IMR-90 (cell line): ENCODE measurements at places on chromosomes 11 and 22. TPM values are rescaled to one million over a fixed set of nuclear protein-coding genes. Genes with fewer than 3 reads are reported as not detected.

The CHADL gene
- 0.18 and 0.28 TPM in 2 replicates for total RNA-seq

GRCh38 chr11:14643697-14644225 is at the start of gene PDE3B:
PDE3B (plus strand) TSS chr11:14643804; CDS start chr11:14644076, 272 bp downstream.
- DNase-seq: peak; percentile 27

The MOV10L1 gene
- 0.72 and 0.83 TPM in 2 replicates for total RNA-seq

DNA sequence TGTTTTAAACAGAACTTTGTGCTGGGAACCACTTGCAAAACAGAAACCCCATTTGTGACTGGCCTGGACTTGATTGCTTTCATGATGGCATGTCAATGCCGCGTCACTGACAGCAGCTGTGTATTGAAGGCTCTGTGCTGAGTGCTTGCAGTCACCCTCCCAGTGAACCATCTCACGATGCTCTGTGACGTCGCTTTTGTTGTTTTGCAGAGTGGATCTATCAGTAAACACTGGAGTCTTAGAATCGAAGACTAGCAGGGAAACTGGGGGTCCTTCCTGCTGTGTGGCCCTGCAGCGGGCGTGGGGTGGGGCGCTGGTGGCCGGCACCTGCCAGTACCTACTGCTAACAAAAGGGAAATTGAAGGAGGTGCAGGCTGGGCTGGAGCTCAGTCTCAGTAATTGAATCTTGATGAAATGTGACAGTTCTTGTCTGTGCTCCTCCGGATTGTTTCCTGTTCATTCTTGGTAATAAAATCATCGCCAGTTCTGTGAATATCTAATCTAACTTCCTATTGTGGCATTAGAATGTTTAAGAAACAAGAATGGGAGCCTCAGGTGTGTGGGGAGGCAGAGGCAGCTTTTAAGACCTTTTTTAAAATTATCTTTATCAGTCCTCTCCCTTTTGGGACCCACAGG is 50.5 kb upstream of the PARVG start:
- DNase-seq: peak; percentile 17

The KRTAP5-7 gene
- not detected in 2 replicates for total RNA-seq

- DNase-seq: no peak
These were observed 4.6 kb downstream of the CECR2 start for GRCh38 chr22:17373855-17374254.

DNA sequence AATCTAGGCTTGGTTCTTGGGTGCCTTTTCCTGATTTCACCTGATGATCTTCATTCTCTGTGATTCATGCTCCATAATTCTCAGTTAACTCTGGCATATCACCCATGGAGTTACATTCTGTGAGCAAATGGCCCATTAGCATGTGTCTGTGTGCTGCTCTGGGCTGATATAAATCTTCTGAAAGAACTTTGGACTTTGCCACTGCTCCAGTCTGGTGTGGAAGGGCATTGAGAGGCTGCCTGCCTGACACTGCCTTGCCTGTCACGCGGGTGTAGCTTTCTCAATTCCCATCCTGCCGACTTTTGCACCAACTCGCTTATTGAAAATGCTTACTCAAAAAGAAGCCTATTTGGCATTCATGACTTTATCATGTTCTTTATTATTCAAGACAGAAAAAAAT is 42.2 kb downstream of the FAT3 start:
- DNase-seq: no peak

The MS4A12 gene
- not detected in 2 replicates for total RNA-seq

DNA sequence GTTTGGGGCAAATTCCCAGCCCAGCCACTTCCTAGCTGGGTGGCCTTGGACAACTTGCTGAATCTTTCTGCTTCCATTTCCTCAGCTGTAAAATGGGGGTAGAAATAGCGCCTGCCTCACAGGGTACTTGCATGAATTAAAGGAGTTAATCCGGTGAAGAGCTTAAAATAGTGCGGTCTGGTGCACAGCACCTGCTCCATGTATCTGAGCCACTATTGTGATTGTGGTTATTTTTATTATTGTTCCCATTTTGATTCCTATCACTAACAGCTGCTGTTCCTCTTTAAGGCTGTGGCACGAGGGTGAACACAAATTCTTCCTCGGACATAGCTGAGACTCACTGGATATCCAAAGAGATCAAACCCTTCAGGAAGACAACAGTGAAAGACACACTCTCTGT is 46.9 kb upstream of the TP53I11 start:
- no peak for DNase-seq

DNA sequence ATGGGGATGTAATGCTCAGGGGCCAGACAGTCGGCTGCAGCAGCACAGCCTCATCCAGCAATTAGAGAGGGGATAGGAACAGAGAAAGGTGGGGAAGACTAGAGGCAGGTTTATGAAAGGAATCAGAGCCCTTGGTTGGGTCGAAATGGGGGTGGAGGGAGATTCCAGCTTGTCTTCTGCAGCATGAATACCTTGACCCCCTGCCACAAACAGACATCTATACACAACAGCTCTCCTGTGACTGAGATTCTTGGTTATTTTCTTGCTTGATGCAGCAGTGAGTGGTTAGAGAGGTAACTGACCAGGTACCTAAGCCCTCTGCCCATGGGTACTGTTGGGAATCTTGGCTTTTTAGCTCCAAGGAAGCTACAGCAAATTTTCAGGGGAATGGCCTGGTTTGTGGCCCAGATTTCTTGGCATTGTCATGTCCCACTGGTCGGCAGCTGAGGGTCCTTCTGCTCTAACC is at the start of gene TRIM49D1:
TRIM49D1 (minus strand) TSS at position 51 of the 466 bp plus-strand sequence. CDS start 4,535 bp downstream, outside the sequence.
- no peak for DNase-seq

The OR4D5 gene
- not detected in 2 replicates for total RNA-seq

GRCh38 chr11:45058647-45058950 is 87.8 kb upstream of the PRDM11 start:
- no peak for DNase-seq

GRCh38 chr11:76738618-76739240 is 44.4 kb upstream of the TSKU start:
- DNase-seq: no peak

GRCh38 chr11:131666617-131667016 is 296.2 kb downstream of the NTM start:
- peak; percentile 70 for DNase-seq

The POU2AF2 gene
- not detected in 2 replicates for total RNA-seq

DNA sequence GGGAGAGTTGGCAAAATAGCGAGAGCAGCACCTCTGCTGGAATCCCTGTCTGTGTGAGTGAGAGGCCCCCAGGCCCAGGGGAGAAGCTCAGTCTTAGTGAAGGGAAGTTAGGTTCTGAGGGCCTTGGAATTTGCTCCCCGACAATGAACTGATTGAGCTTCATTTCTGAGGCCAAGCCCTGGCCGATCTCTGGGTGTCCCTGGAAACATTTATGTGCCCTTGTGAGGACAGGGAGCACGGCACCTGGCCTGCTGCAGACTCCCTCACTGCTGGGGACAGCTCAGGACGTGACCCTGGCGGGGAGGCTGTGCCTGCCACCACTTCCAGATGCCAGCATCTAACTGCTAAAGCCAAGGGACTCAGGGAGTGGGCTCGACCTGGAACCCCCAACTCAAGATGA is 52.0 kb downstream of the ARHGAP8 start:
- no peak for DNase-seq

GRCh38 chr11:59854871-59855270 is 9.6 kb upstream of the CBLIF start:
- no peak for DNase-seq

GRCh38 chr11:13329670-13330356 is 52.2 kb downstream of the BMAL1 start:
- peak; percentile 41 for DNase-seq

The NELL1 gene
- total RNA-seq: not detected in 2 replicates

DNA sequence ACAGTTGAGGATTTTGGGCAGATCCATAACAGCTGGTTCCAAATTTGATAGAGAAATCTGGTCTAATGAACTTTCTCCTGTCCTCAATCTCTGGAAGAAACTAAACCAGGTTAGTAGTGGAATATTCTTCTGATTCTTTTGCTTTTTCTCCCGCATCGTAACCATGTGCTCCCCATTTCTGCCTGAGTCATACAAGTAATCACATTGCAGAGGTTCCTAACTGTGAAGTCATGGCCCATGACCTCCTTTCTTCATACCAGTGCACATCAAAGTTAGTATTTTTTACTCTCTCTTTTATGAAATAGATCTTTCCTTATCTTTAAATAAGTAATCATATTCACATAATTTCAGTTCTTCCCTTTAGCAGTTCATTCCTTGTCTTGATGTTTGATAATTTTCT is 249.0 kb downstream of the DYNC2H1 start:
- peak; percentile 71 for DNase-seq

The L3MBTL2 gene
- total RNA-seq: 20.8 and 25.1 TPM in 2 replicates
